AG20443 (cell line): ENCODE measurements at places on chromosomes 5 and 9.
A peak's percentile ranks its signal among the peaks of the same experiment; 100 is the strongest.

- no peak for DNase-seq
Measured at GRCh38 chr9:82668689-82669199, 394.2 kb downstream of the RASEF start.

DNA sequence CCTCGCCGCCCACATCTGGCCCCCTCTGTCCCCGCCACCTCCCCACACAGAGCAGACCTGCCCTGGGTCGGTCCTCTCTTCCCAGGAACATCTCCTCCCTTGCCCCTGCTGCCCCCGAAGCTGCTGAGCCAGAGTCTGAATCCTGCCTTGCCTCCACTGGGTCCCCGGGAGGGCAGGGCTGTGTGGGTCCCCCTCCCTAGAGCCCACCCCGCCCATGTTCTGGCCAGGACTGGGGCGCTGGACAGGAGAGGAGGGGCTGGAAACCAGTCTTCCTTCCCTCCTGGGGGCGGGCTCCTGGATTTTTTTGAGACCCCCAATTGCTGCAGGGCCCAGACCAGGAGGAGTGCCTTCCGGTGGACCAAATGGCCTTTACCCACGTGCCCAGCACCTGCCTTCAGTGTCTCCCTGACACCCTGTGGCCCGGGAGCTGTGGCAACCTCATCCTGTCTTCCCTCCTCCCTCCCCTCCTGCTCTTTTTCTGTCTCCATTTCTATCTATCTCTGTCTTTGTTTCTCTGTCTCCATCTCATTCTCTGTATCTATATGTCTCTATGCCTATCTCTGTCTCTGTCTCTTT is 12.1 kb downstream of the MRPL36 start:
- DNase-seq, result no peak

GRCh38 chr5:124979251-124979650 is 232.8 kb upstream of the ZNF608 start:
- DNase-seq, result no peak

DNA sequence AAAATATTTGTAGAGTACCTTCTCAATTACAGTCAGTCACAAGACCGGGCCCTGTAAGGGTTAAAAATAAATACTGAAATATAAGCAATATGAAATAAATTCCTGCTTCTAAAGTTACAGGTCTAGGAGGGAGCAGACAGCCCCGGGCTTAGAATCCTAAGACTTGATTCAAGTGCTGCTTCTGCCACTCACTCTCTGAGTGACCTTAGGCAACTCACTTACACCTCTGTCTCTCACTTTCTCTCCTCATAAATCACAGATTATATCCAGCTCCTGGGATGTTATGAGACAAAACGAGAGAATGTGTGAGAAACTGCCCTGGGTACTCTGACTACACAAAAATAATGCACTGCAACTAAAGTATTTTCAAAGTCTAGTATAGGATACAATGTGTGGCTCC is 101.9 kb downstream of the PDE4D start:
- DNase-seq, result no peak

GRCh38 chr5:139638090-139638735 is 9.9 kb upstream of the CXXC5 start:
- DNase-seq, result peak; percentile 92
